ENCODE measurements at places on chromosomes 3 and 15.

- DNase-seq, result no peak
Observed at GRCh38 chr3:72821161-72821781, 27.0 kb downstream of the SHQ1 start.

DNA sequence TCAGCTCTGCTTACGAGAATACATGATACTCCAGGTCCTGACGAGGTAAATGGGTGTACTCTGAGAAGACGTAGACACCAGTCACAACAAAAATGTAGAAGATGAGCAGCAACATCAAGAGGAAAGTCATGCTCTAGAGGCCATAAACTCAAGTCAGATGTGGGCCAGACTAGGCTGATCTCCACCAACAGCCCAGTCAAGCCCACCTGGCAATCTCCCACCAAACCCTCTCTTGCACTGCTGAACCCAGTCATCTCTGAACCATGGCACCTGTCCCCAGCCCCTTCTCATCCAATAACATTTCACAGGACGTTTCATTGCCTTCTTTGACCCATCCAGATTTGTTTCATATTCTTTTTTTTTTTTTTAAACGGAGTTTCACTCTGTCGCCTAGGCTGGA, 10.8 kb upstream of the PDIA3 start:
- no peak for DNase-seq

GRCh38 chr15:74809956-74810355, 2.7 kb upstream of the LMAN1L start:
- DNase-seq, result no peak

- DNase-seq, result no peak
Observed at GRCh38 chr3:127684871-127685707, 12.3 kb downstream of the ABTB1 start.

DNA sequence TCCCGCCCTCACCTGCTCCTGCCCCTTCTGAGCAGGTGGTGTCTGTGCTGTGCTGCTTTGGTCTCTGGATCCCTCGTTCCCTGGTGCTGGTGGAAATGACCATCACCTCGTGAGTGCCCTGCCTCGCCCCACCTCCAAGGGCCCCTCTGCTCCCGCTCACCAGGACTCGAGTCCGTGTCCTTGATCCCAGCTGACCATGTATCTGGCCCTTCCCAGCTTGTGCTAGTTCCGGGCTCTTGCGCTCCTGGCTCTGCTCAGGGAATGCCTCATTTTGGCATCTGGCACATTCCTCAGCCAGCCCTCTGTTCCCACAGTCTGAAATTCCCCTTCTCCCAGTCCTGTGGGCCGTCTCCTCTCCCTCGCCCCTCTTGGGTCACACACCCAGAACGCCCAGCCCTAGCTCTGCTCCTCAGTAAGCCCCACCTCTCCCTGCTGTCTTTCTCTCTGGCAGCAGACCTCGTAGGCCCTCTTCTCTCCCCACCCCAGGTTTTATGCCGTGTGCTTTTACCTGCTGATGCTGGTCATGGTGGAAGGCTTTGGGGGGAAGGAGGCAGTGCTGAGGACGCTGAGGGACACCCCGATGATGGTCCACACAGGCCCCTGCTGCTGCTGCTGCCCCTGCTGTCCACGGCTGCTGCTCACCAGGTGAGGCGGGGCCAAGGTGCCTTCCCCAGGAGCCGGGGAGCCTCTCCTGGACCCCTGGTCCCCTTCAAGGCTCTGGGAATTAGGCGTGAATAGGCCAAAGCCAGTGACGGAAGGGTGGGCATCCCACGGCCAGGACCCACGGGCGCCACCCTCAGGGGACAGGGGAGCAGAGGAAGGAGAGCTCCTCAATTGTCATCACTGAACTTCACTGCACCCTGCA, 11.5 kb downstream of the SLC51A start:
- no peak for DNase-seq
